Activated T-cell treated with anti-CD3 and anti-CD28 coated beads, Interleukin-2, amount 50 U/mL, for 24 hours (primary cell): ENCODE measurements at places on chromosomes 2 and 18.

DNA sequence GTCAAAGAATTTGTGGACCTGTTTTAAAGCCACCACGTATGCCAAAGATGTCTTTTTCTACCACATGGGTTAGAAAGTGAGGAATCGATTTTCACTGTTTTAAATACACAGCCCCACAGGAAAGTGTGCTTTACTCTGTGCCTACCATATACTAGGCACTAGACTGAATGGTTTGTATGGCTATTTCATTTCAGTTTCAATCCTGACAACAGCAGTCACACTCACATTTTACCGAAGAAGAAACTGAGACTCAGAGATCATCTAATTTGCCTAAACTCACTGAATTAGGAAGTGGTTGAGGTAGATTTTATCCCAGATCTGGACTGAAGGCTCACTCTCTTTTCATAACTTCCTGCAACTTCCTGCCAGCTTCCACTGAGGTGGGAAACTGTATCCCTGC is 176.4 kb downstream of the ALK start:
- peaks cover 10% of the 10 kb centered on the region for H3K4me1 ChIP-seq
- DNase-seq, result no peak
- H3K4me3 ChIP-seq, result no peak overlapping the region

DNA sequence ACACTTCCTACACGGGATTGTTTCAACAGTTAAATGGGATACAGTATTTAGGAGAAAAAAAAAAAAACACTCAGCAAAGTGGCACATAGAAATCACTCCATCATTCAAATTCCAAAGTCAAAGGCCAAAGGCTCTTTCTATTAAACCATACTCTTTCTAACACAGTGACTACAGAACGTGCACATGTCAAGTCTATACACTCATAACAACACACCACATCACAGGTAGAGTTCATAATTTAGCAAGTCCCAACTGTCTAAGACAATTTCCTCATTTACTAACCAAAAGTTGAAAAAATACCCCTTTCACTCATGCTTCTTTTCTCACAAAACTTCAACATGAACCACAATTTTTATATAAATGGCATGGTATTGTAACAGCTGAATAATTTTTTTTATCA is 70.8 kb downstream of the MBOAT2 start:
- no peaks in the 10 kb centered on the region for H3K36me3 ChIP-seq
- no peaks in the 10 kb centered on the region for H3K4me1 ChIP-seq
- no peak for DNase-seq
- H3K27me3 ChIP-seq, result peaks cover 6% of the 10 kb centered on the region
- H3K4me3 ChIP-seq, result no peak overlapping the region
- H3K27ac ChIP-seq, result no peak overlapping the region

DNA sequence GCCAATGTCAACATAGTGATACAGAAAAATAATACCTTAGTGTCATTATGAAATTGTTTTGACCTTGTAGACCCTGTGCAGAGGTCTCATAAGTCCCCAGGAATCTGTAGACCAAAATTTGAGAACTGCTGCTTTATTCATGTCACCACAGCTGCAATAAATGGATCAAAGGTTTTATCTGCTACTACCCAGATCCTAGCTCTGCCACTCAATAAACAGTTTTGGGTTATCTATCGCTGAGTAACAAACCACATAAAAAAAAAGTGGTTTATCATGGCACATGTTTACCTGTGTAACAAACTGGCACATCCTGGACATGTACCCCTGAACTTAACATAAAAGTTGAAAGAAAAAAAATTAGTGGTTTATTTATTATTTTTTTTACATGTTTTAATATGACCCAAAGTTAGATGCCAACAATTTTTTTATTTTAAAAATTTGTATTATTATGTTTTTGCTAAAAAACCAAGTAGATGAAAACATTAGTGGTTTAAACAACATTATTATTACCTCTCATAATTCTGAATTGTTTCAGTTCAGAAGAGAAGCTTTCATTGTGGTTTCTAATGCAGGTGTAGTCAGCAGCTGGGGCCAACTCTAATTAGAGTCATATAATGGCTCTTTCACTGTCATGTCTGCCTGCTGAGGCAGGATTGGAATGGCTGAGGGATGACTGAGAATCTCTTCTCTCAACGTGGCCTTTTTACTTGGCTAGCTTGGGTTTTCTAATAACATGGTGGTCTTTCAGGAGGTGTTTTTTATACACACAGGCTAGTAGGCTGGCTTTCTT is 103.3 kb upstream of the SLC38A11 start:
- no peak overlapping the region for H3K27ac ChIP-seq
- H3K4me3 ChIP-seq, result no peak overlapping the region
- no peaks in the 10 kb centered on the region for H3K27me3 ChIP-seq
- no peak for DNase-seq

- no peaks in the 10 kb centered on the region for H3K27me3 ChIP-seq
- H3K4me1 ChIP-seq, result no peaks in the 10 kb centered on the region
These were observed 45.8 kb downstream of the SLC4A5 start for GRCh38 chr2:74297391-74297790.

DNA sequence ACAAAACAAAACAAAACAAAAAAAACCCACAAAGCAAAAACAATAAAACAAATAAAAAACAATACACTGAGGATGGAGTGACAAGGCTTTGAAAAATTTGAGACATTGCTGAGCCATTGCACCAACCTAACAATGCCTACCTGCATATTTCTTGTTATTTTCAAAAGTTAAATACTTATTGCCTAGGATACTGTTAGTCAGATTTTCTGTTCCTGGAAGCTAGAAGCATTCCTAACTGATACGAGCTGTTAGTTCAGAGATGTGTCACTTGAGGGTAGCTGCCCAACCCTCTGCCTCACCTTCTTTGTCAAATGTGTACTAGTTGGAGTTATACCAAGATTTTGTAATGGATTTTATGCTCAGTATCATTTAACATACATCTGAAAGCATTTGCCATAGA is 187.2 kb downstream of the TXNL1 start:
- no peaks in the 10 kb centered on the region for H3K27me3 ChIP-seq
- no peak for DNase-seq
- H3K4me3 ChIP-seq, result no peak overlapping the region
- no peaks in the 10 kb centered on the region for H3K4me1 ChIP-seq
- H3K27ac ChIP-seq, result no peak overlapping the region

- H3K27ac ChIP-seq, result no peak overlapping the region
- H3K4me1 ChIP-seq, result no peaks in the 10 kb centered on the region
- no peaks in the 10 kb centered on the region for H3K27me3 ChIP-seq
- H3K36me3 ChIP-seq, result no peaks in the 10 kb centered on the region
These were observed 175.9 kb upstream of the NXPH2 start for GRCh38 chr2:138956116-138956515.

- no peaks in the 10 kb centered on the region for H3K4me1 ChIP-seq
- no peaks in the 10 kb centered on the region for H3K36me3 ChIP-seq
- H3K27me3 ChIP-seq, result peaks cover 63% of the 10 kb centered on the region
These were observed 213.3 kb downstream of the ACKR3 start for GRCh38 chr2:236782938-236783337.

- no peak for DNase-seq
- H3K27me3 ChIP-seq, result peaks cover 10% of the 10 kb centered on the region
- no peak overlapping the region for H3K27ac ChIP-seq
These were observed 115.9 kb downstream of the DSEL start for GRCh38 chr18:67400502-67401117.

DNA sequence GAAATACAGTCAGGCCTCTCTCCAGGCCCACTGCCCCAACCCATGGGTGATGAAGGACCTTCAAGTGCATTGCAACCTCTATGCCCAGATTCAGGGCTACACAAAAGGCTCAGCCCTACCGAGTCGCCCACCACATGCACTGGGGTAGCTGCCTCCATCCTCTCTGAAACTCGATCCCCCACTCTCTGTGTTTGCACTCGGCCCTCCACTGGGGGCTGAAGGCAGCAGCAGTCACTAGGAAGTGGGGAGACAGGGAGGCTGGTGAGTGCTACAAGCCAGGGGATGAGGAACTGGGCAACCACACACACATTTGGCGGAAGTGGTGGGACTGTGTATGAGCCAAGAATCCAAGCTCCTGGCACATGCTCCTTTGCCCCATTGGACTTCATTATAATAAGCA is 94.6 kb downstream of the CERS6 start:
- DNase-seq, result no peak
- no peak overlapping the region for H3K4me3 ChIP-seq
- H3K36me3 ChIP-seq, result peaks cover 35% of the 10 kb centered on the region
- peaks cover 25% of the 10 kb centered on the region for H3K4me1 ChIP-seq
- no peaks in the 10 kb centered on the region for H3K27me3 ChIP-seq
- no peak overlapping the region for H3K27ac ChIP-seq

DNA sequence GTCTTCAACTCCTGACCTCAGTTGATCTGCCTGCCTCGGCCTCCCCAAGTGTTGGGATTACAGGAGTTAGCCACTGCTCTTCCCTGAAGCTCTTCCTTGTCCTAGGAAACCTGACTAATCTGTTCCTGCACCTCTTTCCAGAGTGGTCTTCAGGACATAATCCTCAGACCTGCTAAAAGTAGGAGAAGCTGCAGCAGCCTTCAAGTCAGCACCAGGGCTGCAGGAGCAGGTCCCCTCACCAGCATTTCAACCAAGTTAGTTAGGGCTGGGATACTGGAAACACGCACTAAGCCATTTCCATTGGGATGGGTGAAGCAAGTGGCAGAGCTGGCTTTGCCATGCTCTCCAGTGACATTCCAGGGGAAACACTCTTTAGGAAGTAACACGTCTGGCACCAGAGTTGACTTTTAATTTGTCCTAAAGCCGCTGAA is 9.9 kb downstream of the NCL start:
- no peak overlapping the region for H3K4me3 ChIP-seq
- peak overlapping the region; percentile 83 for H3K27ac ChIP-seq
- H3K36me3 ChIP-seq, result peaks cover 82% of the 10 kb centered on the region
- no peak for DNase-seq
- H3K27me3 ChIP-seq, result no peaks in the 10 kb centered on the region
- H3K4me1 ChIP-seq, result peaks cover 40% of the 10 kb centered on the region

GRCh38 chr2:142321706-142322280 is 191.0 kb upstream of the LRP1B start:
- no peaks in the 10 kb centered on the region for H3K27me3 ChIP-seq
- H3K4me1 ChIP-seq, result no peaks in the 10 kb centered on the region
- DNase-seq, result no peak
- H3K36me3 ChIP-seq, result no peaks in the 10 kb centered on the region
- H3K27ac ChIP-seq, result no peak overlapping the region
- no peak overlapping the region for H3K4me3 ChIP-seq

DNA sequence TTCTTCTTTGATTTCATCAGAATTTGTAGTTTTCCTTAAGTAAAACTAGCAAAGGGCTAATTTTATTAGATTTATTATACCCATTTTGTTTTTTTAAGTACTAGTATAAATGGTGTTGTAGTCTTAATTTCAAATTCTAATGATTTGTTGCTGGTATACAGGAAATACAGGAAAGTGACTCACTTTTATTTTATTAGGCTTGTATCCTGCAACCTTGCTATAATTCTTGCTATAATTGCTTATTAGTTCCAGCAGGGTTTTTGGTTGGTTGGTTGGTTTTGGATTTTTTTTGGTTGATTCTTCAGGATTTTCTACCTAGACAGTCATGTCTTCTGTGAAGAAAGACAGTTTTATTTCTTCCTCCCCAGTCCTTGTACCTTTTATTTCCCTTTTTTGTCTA is 110.6 kb upstream of the IL1R2 start:
- H3K4me1 ChIP-seq, result peaks cover 20% of the 10 kb centered on the region
- no peak for DNase-seq
- H3K4me3 ChIP-seq, result no peak overlapping the region
- H3K27me3 ChIP-seq, result no peaks in the 10 kb centered on the region
- peaks cover 84% of the 10 kb centered on the region for H3K36me3 ChIP-seq
